ENCODE measurements at places on chromosomes 16 and 17.
A peak's percentile ranks its signal among the peaks of the same experiment; 100 is the strongest.

DNA sequence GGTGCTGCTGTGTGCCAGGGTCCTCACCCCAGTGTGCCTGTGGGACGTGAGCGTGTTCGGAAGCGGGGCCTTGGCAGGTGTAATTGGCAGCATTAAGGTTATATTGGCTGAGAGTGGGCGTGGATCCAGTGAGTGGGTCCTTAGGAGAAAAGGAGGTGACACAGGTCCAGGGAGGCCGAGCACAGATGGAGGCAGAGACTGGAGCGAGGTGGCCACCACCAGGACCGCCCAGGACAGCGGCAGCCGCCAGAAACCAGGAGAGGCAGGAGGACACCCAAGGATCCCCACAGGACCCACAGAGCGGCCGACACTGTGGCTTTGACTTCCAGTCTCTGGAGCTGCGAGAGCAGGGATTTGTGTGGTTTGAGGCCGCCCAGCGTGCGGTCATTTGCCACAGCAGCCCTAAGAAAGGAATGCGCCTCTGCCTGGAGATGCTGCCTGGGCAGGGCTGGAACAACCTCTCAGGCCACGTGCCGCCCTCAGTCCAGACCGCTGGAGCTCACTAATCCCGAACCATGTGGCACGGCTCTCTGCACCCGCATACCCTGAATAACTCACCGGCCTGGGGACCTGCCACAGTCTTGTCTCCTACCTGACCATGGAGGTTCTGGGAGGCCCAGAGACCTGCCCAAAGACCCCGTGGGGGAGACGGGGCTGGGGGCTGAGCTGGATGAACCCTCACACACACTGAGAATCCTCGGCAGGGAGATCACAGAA, 45.4 kb downstream of the SOX8 start:
- peak; percentile 62 for DNase-seq

- DNase-seq, result peak; percentile 64
Measured at GRCh38 chr16:24986512-24987303, 28.5 kb downstream of the ARHGAP17 start.

DNA sequence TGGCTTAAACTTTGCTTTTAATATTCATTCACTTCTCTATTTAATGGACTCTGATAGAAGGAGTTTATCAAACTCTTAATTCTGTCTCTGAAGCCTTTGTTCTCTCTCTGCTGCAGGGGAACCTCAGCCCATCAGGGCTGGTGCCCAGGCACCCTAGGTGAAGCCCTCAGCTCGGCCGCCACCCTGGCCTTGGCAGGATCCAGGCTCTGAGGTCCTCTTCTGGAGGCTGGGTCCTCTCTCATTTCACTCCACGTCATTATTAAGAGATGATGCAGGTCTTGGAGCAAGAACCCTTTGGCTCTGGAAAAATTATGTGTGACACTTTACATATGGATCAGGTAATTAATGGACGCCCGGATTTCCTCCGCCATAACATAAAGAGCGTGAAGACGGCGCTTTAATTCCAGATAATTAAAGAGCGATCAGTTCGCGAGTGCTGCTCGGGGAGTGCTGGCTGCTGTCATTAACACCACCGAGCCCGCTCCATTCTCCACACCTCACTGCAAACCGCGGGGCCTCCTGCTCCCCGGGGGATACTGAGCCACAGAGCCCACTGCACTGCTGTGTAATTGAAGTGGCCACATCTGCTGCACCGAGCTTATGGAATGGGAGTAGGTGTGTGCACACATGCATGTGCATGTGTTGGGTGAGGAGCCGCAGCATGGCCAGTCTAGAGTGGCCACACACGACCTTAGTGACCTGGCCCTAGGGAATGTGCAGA, 259.4 kb upstream of the TNRC6C start:
- no peak for DNase-seq

GRCh38 chr16:86060381-86061317, 161.7 kb downstream of the IRF8 start:
- DNase-seq, result no peak

GRCh38 chr17:18184143-18185031, 759 bp downstream of the ALKBH5 start:
- peak; percentile 38 for DNase-seq

DNA sequence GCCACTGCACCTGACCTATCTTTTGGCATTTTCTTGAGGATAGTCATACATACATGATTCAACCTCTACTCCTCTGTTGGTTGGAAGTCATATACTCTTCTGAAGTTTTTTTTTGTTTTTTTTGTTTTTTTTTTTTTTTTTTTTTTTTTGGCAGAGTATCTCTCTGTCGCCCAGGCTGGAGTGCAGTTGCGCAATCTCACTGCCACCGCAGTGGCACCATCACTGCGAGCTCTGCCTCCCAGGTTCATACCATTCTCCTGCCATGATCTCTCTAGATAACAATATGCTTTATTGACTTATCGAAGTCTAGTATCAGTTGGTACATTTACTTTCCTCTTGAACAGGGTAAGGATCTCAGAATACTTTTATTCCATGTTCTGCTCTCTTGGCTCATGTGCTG, 224.2 kb upstream of the WSCD1 start:
- no peak for DNase-seq

- no peak for DNase-seq
Measured at GRCh38 chr16:890716-891352, 80.0 kb downstream of the LMF1 start.

- DNase-seq, result no peak
Measured at GRCh38 chr16:4618645-4619418, 4.1 kb upstream of the UBALD1 start.

DNA sequence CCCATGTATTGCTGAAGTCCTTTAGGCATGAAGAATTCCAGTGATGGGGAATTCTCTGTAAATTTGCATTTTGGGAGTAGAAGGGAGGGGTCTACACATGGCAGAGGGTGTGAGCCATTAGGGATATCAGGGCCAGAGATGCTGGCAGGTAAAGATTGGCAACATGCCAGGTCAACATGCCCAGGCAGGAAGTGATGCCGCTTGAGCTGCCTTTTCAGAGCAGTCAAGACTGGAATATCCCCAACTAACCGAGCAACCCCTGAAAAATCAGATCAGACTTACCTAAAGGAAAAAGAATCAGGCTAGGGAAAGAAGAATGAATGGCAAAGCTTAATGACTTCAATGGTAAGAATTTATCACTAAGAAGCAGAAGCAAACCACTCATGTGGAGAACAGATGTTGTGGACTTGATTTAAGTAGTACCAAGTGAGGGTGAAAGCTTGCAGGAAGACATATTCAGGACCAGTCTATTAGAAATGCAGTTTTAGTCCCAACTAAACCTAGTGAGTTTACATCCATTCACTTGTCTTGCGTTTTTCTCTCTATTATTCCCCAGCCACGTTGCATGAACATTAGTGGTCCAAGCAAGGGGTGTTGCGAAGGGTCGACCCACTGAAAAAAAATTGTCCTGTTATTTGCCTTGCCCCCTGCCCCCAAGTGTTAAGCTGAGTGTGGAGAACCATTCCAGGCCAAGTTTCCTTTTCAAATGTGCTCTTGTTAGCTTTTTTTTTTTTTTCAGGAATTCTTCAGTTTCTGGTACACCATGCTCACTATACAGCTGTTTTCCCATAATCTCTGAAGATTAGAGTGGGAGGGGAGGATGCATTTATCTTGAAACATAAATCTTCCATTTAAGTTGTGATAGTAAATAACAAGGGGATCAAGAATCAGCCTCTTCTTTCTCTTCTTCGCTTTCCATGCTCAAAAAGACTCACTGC, 105.2 kb downstream of the ABCA8 start:
- DNase-seq, result no peak

DNA sequence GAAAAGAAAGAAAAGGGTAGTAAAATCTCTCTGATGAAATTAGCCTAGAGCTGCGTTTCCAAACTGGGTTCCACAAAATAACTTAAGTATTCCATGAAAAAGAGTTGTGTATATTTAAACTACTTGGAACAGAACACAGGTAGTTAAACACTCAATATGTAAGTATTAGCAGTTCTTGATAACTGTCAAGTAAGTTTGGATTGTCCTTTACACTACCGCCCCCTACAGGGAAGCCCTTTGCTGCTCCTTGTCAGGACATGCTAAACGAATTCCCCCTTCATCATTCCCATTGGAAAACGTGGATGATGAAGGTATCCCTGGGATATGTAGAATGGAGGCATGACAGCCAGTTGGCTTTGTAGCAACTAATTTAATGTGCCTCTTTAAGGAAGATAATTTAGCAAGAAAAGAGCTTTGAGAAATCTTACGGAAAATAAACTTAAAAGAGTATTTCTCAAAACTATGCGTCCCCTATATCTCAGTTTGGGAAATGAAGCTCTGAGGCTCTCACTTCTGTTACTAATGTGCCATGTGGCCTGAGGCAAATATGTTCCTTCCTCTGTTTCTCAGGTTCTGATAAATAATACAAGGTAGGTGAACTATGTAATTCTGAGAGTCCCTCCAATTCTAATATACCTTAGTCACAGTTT, 18.8 kb downstream of the NCBP3 start:
- DNase-seq, result peak; percentile 64

GRCh38 chr17:58517378-58517927, 3.0 kb upstream of the MTMR4 start:
- no peak for DNase-seq

- no peak for DNase-seq
Measured at GRCh38 chr16:1708083-1708767, 2.2 kb downstream of the MAPK8IP3 start.

DNA sequence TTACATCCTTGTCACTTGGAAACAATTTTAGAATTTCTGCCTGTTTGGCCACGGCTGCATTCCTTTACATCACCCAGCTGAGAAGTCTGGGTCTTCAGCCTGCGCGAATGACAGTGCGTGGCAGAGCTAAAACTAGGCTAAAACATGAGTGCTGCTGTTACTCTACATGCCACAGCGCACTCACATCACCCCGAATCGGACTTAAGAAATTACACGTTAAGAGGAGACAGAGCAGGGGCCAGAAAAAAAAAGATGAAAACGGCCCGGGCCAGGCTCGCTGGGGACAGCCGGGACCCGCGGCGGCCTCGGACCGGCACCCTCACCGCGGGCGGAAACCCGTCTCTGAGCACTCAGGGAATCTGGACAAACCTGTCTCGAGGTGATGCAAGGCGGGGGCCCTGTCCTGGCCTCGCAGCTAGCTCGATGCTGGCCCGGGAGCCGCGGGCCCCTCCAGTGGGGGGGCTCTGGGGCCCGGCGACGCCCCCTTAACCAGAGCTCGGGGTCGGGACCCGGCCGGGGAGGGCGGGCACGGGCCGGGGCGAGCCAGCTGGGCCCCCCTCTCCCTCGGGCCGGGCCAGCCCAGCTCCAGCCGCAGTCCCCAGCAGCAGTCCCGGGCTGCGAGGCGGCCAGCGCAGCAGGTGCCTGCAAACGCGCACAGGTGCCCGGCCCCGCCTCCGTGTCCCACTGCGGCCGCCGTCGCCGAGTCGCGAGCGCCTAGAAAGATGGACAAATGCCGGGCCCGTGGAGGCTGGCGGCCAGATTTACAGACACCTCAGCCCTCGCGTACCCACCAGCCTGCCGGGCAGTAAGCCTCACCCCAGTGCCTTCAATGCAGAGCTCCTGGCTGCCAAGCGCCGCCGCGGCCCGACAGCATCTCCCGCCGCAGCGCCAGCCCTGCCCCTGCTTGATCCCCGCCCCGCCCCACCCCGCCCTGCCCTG, at the start of gene AKTIP:
TSS of gene AKTIP (minus strand) at position 879 of the 939 bp plus-strand sequence. CDS start 2,950 bp downstream, outside the sequence.
- peak; percentile 19 for DNase-seq

DNA sequence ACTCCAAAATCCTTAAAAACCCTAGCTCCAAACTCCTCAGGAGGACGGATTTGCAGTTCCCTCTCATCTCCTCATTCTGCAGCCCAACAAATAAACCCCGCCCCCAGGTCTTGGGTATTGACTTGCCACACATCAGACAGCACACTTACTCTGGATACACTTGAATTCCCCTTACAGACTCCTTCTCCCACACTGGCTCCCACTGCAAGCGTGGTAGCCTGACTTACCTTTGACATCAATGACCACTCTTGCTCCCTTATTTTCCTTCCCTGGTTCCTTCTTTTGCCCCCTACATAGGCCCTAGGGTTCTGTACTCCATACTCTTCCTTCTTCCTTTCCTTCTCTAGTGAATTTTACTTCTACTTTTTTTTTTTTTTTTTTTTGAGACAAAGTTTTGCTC, 7.5 kb downstream of the RFFL start:
- DNase-seq, result no peak

GRCh38 chr17:32569171-32570080, 82.6 kb downstream of the CDK5R1 start:
- DNase-seq, result peak; percentile 92

- DNase-seq, result no peak
Measured at GRCh38 chr17:62705778-62706597, 78.5 kb downstream of the MRC2 start.

GRCh38 chr17:7440113-7440833, 961 bp downstream of the FGF11 start:
- DNase-seq, result peak; percentile 42

DNA sequence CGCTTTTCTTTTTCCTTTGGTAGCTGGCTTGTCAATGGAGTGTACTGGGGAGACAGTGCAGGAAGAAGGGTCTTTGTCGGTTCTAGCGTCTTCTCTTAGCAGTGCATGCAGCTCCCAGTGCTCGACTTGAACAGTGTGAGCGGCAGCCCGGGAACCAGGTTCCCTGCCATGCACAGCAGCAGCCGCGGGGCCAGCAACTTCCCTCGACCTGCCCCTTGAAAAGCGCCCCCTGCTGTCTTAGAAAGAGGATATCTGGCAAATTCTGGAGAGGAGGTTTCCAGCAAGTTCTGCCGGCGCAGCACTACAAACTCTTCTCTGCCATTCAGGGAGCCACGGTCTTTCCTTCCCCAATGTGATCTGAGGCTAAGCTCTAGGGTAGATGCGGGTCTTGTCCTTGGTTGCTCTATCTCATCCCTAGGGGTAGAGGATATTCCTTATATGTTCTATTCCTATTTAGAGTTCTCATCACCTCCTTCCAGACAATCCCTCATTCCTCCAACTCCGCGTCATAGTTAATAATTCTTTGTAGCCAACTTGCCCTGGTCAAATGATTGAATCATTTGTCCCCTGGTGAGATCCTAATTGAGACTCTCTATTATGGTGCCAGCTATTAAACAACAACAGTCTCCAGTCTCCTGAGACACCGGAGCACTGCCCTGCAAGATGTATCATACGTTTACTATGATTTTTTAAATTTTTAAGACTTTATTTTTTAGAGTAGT, 451.3 kb downstream of the PMP22 start:
- peak; percentile 34 for DNase-seq

GRCh38 chr17:6638046-6638908, 2.2 kb downstream of the KIAA0753 start:
- DNase-seq, result no peak

DNA sequence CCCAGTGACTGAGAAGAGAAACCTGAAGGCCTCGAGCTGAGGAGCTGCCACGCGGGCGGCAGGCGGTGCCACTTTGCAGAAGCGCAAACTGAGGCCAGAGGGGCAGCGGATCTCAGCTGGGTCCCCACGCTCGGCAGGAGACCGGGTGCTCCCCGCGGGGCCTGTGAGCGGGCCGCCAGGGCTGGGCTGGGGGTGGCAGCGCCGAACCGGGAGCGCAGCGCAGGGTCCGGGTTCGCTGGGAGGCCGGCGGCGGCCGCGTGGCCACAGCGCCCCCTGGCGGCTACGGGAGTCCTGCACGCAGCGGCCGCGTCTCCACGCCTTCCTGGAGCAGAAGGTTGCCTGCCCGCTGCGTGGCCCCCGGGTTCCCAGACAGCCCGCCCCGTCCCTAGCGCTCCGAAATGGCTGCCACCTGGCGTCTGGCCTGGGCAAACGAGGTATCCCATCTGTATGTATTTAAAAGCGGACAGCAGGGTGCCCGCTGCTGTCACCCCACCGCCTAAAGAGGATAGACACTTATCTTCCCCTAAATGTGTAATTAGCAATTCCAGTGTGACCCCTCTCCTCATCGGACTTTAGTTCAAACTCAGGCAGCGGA, 96.1 kb upstream of the CDH5 start:
- DNase-seq, result peak; percentile 34
